ENCODE measurements at places on chromosomes 1 and 21.

DNA sequence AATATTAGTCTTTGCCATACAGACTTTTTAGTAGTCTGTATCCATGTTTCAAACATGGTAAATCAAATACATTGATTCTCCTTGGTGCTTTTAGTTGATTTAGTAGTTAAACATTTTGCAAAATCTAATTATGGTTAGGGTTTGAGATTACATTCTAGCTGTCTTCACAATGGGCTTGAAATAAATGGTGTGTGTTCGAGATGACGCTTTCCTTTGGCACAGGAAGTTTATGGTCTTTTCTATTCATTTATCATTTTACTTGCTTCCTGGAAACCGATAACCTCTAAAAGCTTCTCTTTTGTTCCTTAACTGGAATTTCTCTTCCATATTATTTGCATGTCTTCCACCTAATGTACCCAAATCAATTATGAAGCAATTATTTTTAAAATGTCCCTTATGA is 38.4 kb downstream of the ZP4 start:
- no peak for DNase-seq

- no peak for DNase-seq
Observed at GRCh38 chr1:24349891-24350290, 30.7 kb downstream of the GRHL3 start.

DNA sequence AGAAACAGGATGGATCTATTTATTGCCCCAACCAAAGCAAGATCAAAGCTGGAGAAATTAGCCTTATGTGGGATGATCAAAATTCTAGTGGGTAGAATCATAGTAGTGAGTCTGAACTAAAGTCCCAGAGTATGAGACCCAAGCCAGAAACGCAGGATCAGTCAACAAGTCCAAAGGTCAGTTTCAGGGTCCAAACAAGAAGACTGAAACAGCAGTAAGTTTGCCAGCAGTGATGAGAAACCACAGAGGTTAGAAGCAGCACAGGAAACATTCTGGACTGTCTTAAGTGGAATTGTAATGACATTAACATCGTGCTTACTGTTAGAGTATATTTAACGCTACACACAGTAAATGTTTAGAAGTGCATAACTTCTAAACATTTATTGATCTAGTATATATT is 251.0 kb downstream of the LRRIQ3 start:
- no peak for DNase-seq

- no peak for DNase-seq
Observed at GRCh38 chr1:40673452-40673851, 8.0 kb upstream of the RIMS3 start.

DNA sequence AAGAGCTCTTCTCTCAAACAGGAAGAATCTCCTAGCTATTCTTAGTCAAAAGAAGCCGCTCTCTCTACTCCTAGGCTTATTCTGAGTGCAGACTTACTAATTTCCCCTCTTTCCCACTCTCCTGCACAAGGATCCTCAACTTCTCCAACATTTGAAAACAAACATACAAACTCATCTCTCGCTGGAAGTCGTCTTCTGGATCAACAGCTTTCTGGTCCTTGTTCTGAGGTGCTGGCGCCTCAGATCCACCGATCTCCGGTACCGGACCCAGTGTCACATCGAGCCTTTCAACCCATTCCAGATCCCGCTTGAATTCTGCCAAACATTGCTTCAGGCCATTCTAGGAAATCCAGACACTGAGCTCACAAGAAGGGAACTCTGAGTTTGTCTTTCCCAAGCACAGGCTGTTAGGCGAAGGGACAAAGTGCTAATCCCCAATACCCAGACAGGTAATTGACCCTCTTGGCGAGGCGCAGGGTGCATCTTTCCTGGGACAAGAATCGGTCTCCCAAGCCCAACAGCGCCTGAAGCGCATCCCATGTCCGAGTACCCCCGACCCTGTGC is 696 bp downstream of the EBNA1BP2 start:
- DNase-seq: no peak

DNA sequence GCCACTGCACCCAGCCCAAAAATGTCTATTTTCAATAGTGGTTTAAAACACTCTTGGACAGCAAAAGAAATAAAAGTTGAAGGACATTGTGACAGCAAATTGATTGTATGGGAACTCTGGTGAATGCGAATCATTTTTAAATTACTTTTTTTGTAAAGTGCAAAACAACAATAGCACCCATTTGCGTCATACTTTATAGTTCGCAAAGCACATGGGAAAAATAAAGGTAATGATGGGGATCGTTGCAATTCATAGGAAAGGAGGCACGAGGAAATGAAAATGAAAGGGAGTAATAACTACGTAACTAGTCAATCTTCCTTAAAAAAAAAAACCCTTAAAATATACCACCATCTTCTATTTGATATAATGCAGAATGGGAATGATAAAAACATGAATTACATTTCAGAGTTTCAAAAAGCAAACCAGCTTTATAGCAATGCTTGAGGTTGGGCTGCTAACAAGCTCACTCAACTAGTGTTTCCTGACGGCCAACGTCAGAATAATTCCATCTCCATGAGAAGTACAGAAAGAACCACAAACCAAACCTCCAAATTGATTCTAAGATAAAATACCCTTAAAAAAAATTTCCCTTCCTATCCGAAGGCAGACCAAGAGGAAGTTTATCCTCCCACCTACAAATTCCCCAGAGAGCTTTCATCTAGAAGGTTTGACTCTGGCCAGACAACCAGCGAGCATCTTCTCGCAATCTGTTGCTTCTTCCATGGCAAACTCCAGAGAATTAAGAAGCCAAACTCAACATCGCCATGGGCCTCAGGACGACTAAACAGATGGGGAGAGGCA is at the start of gene EDARADD:
TSS of gene EDARADD (plus strand) at position 606 of the 801 bp plus-strand sequence. CDS start at position 765, 159 bp downstream.
- peak; percentile 13 for DNase-seq

- DNase-seq: no peak
Observed at GRCh38 chr1:35466120-35466519, 91.1 kb downstream of the KIAA0319L start.
